ENCODE measurements at places on chromosomes 12 and 14. TPM values are rescaled to one million over a fixed set of nuclear protein-coding genes. Genes with fewer than 3 reads are reported as not detected.

The CACNA1C gene
- 72.1 TPM for total RNA-seq

The CLEC4C gene
- not detected for total RNA-seq

The AACS gene
- total RNA-seq: 98.7 TPM

- DNase-seq: no peak
Observed at GRCh38 chr12:67826148-67826547, 163.1 kb upstream of the IFNG-AS1 start.

DNA sequence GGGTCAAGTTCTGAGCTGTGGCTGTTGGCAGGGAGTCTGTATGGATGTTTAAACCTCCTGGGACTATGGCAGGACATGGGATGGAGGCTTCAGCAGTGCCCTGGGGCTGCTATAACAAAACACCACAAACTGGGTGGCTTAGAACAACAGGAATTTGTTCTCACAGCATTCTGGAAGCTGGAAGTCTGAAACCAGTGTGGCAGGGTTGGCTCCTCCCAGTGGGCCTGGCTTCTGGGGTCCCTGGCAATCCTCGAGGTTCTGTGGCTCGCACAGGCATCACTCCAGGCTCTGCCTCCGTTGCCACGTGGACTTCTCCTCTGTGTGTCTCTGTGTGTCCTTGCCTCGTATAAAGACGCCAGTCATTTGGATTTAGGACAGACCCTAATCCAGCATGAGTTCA, 39.9 kb downstream of the FZD10 start:
- no peak for DNase-seq

- DNase-seq: no peak
Observed at GRCh38 chr12:68359674-68360073, 27.5 kb upstream of the MDM1 start.

DNA sequence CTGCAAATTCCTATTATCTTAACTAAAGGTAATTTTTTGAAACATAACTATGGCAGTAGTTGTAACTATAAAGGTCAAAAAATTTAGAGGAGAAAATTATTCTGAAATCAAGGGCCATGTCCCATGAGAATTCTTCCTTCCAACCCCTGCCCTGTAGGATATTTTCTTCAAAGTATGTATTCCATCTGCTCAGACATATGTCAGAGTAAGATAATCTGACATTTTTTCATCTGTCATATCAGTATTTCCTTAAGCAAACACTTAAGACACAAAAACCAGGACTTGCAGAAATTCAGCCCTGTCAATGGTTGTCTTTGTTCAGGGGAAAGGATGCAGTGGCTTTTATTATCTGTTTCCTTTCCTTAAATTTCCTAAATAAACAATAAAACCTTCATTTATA, 36.3 kb downstream of the ACSS3 start:
- no peak for DNase-seq

DNA sequence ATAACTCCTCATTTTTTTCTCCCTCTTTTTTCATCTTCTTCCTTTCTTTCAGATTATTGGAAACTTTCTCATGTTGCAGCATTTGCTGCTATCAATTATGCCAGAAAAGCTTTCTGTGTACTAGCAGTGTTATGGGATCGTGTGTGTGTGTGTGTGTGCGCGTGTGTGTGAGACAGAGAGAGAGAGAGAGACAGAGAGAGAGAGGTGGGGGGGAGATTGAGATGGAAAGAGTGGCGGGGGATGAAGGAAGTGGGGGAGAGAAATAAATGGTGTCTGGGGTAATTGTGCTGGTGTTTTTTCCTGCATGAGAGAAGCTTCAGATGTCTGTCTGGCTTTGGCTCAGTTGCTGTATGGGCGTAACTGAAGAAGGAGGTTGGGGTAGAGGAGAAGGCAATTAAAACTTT, 268.9 kb downstream of the RAD51B start:
- DNase-seq: no peak

GRCh38 chr14:72747652-72748051, 146.2 kb downstream of the DPF3 start:
- DNase-seq: no peak

The SDSL gene
- total RNA-seq: 4.1 TPM

- peak; percentile 55 for DNase-seq
Observed at GRCh38 chr12:101697197-101697929, at the start of gene CHPT1. TSS of gene CHPT1 (plus strand) at chr12:101697640. CDS start at chr12:101697862, 222 bp downstream.

- no peak for DNase-seq
Observed at GRCh38 chr14:22007363-22007762, 333.7 kb upstream of the OR4E1 start.

The RERG gene
- 17.6 TPM for total RNA-seq

GRCh38 chr12:89947437-89948270, 239.0 kb upstream of the ATP2B1 start:
- DNase-seq: no peak

The LRRIQ1 gene
- total RNA-seq: 1.7 TPM

DNA sequence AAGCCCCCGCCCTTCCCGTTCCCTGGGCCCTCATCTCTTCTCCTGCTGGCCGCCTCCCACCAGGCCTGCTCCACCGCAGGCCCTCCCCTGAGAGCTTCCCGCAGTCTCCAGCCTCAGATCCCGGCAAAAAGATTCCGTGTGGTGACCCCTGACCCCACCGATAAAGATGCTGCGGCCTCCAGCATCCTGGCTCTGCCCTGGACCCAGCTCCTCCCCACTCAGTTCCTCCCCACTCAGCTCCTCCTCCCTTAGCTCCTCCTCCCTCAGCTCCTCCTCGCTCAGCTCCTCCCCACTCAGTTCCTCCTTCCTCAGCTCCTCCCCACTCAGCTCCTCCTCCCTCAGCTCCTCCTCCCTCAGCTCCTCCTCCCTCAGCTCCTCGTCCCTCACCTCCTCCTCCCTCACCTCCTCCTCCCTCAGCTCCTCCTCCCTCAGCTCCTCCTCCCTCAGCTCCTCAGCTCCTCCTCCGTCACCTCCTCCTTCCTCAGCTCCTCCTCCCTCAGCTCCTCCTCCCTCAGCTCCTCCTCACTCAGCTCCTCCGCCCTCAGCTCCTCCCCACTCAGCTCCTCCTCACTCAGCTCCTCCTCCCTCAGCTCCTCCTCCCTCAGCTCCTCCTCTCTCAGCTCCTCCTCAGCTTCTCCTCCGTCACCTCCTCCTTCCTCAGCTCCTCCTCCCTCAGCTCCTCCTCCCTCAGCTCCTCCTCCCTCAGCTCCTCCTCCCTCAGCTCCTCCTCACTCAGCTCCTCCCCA, 17.0 kb downstream of the NOC4L start:
- no peak for DNase-seq

The ART4 gene
- total RNA-seq: not detected

The PSMC1 gene
- 89.8 TPM for total RNA-seq

GRCh38 chr14:23694949-23695663, 58.9 kb downstream of the DHRS2 start:
- no peak for DNase-seq

The CACNA2D4 gene
- total RNA-seq: 3.7 TPM
